ENCODE measurements at places on chromosomes 6 and 20.

- no peak for DNase-seq
Measured at GRCh38 chr6:90712114-90712513, 125.2 kb upstream of the MAP3K7 start.

DNA sequence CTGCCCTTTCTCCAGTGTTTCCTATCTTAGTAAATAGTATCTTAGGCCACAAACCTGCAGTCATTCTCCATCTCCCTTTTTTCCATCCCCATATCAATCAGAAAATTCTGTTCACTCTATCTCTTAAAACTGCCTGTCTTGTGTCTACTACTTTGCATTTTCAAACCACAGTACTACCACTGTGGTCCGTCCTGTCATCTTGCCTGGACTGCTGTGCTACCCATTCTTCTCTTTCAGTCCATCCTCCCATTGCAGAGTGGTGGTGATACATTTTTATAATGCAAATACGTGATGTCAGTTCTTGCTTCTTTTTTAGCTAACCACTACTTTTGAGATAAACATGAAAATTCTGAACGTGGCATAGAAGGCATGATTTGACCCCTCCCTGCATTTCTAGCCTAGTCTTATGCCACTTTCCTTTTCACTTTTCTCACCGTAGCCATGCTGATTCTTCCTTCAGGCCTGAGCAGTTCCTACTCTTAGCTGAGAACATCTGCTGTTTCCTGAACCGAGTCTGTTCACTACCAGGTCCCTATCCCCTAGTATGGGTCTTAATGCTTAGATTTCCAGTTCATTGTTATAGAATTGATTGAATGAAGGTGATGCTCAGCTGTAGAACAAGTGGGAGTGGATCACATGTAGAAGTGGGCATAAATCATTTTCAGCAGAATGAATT lies 13.8 kb downstream of the TBPL1 start:
- DNase-seq, result no peak

- DNase-seq, result no peak
Measured at GRCh38 chr6:114334237-114334636, 8.6 kb downstream of the HS3ST5 start.

DNA sequence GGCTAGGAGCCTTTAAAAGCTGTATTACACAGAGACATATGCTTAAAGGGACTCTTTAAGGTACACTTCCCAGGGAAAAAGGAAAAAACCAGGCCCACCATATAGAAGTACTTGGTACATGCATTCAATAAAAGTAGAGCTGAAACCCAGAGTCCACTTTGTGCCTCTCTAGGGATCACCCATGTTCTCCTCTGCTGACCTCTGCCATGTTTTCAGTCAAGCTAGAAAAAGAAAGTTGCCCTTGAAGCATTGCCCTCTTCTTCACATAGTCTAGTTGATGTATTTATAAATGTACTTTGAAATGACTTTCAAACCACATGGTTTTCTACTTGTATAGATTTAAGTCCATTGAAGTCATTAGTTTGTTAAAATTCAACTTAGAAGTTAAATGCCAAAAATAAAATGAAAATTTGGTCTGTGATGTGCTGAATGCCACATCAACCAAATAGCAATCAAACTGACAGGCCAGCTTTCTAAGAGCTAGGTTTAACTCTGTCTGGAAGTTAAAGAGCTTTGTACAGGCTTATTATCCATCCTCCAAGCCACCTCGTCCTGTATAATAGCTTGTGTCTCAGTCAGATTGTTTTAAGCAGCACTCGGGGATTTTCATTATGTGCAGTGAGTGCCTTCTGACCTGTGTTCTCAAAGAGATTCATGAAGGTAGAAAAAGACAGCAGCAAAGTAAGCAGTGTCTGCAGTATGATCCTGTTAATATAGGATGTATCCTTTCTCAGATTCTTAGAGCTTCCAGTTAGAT lies 238.6 kb upstream of the PLN start:
- no peak for DNase-seq

DNA sequence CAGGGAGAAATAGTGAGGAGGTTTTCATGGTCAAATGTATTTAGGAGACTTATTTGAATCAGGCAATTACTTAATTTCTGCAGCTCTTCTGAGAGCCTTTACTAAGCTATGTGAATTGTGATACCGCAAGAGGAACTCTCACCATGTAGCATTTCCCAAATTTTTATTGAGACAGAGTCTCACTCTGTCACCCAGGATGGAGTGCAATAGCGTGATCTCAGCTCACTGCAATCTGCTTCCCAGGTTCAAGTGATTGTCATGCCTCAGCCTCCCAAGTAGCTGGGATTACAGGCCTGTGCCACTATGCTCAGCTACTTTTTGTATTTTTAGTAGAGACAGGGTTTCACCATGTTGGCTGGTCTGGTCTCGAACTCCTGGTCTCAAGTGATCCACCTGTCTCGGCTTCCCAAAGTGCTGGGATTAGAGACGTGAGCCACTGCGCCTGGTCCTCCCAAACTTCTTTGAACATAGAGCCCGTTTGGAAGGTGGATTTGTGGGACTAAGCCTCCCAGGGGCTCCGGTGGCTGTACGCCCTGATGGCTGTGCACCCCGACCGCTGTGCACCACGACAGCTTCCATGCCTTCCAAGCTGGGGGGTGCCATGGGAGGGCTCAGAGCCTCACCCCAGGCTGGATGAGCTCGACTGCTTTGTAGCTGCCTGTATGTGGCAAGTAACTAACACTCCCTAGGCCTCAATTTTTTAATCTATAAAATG lies 5.7 kb upstream of the MPC1 start:
- no peak for DNase-seq

- no peak for DNase-seq
Measured at GRCh38 chr20:37534401-37535157, 6.9 kb upstream of the BLCAP start.

DNA sequence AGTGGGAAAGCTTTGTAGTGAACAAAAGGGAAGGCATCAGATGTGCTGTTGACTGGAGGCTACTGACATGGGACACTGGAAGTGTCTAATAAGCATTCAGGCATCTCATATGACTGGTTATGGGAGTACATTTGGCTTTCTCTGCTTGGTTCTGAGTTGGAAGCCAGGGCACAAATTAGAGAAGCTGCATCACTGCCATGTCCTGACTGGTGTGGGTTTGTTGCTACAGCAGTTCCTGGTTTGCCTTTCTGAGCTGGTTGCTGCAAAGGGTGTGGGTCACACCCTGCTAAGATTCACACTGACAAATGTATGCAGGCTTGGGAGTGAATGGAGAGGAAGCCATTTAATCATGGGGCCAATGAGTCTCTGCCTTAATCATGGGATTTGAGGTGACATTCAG lies 36.2 kb upstream of the NANP start:
- no peak for DNase-seq

DNA sequence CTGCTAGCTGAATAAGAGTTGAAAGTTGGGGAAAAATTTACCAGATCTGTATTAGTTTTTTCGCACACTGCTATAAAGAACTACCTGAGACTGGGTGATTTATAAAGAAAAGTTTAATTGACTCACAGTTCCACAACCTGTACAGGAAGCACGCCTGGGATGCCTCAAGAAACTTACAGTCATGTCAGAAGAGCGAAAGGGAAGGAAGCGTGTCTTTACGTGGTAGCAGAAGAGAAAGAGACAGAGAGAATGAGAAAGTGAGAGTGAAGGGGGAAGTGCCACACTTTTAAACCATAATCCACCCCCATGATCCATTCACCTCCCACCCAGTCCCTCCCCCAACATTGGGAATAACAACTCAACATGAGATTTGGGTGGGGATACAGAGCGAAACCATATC lies 79.6 kb downstream of the KHDC1L start:
- no peak for DNase-seq

- DNase-seq, result no peak
Measured at GRCh38 chr6:6131492-6132109, 124.9 kb upstream of the NRN1 start.

GRCh38 chr6:147322299-147323162 lies 118.3 kb downstream of the STXBP5 start:
- no peak for DNase-seq

GRCh38 chr20:35269055-35269781 lies 8.7 kb downstream of the MMP24OS start:
- no peak for DNase-seq

GRCh38 chr20:61253264-61253639 lies 1.2 kb downstream of the CDH4 start:
- no peak for DNase-seq

GRCh38 chr6:169895000-169895759 lies 143.8 kb downstream of the ERMARD start:
- no peak for DNase-seq

- no peak for DNase-seq
Measured at GRCh38 chr6:46898006-46898405, 23.7 kb downstream of the ADGRF5 start.

DNA sequence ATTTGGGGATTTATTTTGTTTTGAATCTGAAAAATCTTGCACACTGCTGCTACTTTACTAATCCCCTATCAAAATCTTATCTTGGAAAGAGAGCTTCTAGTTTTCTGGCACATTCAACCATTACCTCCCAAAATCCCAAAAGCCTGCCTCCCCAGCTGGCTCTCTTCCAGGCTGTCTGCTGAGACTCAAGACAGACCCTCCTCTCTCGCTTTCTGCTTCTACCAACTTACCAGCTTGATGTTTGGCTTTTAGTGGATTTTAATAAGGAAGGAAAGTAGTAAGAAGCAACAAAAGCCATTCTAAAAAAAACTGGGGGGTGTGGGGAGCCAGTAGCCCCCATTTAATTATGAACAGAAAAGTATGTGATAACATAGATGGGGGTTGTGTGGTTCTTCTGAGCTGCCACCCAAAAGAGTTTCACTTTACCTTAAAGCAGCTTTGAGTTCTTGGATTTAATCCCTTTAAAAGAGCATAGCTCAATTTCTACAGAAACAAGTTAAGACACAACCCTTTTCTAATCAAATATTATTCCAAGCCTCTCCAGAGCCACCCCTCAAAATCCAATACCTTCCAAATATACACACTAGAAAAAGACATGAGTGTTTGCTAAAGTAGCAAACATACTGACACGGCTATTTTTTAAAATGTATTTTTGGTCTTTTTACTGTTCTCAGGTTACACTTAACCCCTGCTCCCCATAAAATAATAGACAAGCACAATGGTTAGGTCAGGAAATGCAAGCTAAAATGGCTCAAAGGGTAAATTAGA lies 71.7 kb downstream of the ATP9A start:
- DNase-seq, result no peak

GRCh38 chr6:31948753-31949413 lies 3.0 kb downstream of the CFB start:
- no peak for DNase-seq

DNA sequence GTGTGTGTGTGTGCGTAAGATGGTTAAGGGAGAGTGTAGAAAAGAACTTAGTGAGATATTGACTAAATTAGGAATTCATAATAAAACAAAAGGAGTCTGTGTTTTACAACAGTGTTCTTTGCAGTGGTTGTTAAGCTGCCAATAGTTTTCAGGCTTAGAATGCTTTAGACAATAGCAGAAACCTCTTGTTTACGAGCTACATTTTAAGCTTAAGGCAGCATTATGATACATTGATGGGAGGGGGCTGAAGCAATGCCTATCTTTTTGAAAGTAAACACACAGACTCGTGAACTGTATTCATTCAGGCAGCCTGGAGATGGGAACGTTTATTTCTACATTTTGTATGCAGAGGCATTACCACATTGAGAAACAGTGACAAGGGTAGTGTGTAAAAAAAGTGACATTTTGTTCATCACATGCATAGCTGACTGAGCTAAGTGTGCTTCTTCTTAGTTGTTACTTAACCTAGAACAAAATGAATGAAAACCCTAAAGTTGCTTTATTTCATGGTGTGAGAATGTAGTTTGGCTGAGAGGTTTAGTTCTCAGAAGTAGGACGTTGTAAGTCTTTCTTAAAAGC lies 21.2 kb downstream of the CLVS2 start:
- DNase-seq, result no peak

DNA sequence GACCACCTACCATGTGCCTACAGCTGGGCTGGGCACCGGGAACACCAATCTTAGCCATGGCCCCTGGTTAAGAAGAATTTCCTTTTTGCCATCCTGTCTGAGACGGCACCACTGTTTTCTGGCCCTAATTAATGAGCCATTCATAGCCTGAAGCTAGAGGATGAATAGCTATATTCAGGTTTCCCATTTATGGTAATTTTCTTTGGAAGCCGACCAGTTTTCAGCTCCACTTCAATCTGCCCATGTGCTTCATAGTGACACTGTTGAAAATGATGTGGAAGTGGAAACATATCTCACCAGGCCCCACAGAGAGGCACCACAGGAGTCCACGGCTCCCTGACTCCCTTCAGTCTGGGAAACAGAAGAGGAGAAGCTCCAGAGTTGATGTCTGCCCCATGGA lies 22.6 kb upstream of the ULBP3 start:
- DNase-seq, result no peak

DNA sequence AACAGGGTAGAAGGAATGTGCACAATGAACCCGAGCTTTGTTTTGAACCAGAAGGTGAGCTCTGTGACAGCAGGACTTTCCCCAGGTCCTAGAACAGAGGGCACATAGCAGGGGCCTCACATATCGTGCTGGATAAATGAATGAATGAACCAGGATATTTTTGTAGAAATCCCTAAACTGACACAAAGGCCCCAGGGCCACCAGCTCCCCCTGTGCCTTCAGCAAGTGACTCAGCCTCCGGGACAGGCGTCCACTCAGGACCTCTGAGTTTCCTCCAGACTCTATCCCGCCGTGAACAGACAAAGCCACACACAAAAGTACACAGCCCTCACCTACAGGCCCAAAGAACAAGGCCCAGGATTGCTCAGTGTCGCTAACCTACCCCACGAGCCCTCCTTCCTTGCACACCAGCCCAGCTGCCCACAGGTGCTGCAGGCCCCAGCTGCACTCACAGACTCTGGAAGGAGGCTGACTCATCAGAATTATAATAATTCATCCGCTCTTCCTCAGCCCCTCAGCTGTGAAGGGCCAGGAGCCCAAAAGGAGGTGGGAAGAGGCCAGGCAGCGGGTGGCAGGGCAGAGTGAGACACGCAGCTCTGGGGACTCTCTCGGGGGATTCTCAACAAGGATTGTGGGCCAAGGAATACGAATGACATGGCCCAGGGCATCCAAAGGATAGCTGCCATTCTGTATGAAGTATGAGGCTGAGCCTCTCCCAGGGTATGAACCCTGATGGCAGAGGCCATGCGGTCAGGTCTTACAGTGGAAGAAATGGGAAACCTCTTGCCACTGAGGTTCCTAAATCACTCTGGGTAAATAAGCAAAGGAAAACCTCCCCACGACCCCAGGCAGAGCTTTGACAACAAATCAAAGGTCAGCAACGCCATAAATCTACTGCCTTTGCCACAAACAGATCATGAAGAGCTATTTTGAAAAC lies 40.9 kb downstream of the SUMO4 start:
- DNase-seq, result no peak

- DNase-seq, result no peak
Measured at GRCh38 chr20:23520185-23520584, 29.3 kb downstream of the CST8 start.

DNA sequence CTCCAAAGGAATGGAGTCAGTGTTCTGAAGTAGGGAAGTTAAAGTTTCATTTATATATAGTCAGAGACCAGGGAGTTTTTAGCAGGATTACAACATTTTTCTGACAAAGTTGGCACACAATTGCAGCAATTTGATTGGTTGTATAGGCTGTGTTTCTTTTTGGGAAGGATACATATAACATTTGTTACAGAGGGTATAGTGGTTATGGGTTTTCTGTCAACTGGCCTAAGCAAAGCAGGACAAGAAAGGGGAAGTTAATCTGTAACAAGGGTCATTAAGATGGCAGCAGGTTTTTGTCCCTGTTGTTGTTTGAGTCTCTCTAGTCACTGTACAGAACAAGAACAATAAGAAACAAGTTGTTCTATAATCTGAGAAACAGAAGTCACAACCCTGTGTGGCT lies 41.4 kb downstream of the TPD52L1 start:
- DNase-seq, result no peak

- no peak for DNase-seq
Measured at GRCh38 chr6:53437557-53438202, 88.9 kb upstream of the ELOVL5 start.

Measured in stimulated activated CD8-positive, alpha-beta memory T cell treated with anti-CD3 and anti-CD28 coated beads, Interleukin-4, amount 100 ng/mL, for 4 hours (primary cell).